Aorta (tissue), 5 donors: ENCODE measurements at places on chromosomes 2 and 18.

DNA sequence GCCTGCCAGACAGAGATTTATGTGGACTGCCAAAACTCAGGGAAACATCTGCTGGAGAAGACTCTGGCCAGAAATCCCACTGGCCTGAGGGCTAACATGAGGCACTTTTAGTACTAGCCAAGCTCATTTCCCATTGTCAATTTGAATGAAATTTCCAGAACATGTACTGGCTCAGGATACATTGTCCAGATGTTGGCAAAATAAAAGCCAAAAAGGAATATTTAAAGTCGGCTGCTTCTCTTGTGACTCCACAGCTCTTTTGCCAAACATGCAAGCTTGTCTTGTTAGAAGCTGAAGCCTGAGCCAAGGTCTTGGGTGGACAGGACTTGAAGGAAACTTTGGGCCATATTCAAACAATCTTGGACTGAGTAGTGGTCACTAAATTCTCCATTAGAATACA is 215.5 kb downstream of the NCKAP5 start:
- DNase-seq, result no peak
- H3K4me3 ChIP-seq, result no peak overlapping the region
- H3K27ac ChIP-seq, result no peak overlapping the region

- DNase-seq, result no peak
- peaks cover 3% of the 10 kb centered on the region for H3K4me1 ChIP-seq
- no peak overlapping the region for H3K4me3 ChIP-seq
- no peak overlapping the region for H3K27ac ChIP-seq
- no peaks in the 10 kb centered on the region for H3K36me3 ChIP-seq
Observed at GRCh38 chr2:101821059-101821805, 123.7 kb downstream of the MAP4K4 start.

- DNase-seq, result no peak
- no peak overlapping the region for H3K4me3 ChIP-seq
- no peaks in the 10 kb centered on the region for H3K4me1 ChIP-seq
- H3K27me3 ChIP-seq, result no peaks in the 10 kb centered on the region
- H3K27ac ChIP-seq, result no peak overlapping the region
- H3K36me3 ChIP-seq, result no peaks in the 10 kb centered on the region
Observed at GRCh38 chr2:1868683-1869141, 124.4 kb upstream of the PXDN start.

DNA sequence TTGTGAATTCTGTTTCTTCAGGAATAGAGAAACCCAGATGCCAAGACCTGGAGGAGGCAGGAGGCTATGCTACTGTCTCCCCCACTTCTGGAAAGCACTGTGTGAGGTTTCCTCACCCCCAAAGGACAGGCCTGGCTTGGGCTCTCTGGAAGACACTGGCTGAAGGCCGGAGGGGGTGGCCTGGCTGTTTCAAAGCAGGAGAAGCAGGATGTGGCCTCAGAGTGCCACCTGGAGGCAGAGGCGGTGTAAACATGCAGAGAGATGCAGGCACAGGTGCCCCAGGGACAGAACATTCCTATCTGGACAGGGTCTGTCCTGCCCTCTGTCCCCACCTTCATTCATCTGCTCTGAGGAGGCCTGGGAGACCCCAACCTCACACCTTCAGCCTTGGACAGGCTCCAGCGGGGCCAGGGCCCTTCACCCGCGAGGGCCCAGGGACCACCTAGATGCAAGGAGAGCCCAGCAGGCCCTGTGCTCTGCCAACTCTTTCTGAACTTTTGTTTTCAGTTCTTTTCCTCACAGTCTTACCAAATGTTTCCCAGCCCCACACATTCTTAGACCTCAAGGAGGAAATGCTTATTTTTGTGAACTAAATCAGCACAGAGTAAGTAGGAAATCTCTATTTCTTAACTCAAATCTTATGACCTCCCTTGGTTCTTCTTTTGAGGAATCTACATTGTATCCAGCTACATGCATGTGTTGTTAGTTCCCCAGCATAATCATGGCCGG is 79.2 kb downstream of the LONRF2 start:
- no peaks in the 10 kb centered on the region for H3K36me3 ChIP-seq
- no peak overlapping the region for H3K27ac ChIP-seq
- peak; percentile 89 for DNase-seq
- H3K4me1 ChIP-seq, result no peaks in the 10 kb centered on the region
- H3K27me3 ChIP-seq, result no peaks in the 10 kb centered on the region

- peak; percentile 52 for DNase-seq
- no peak overlapping the region for H3K4me3 ChIP-seq
- no peaks in the 10 kb centered on the region for H3K36me3 ChIP-seq
Observed at GRCh38 chr2:169767243-169767888, 31.3 kb upstream of the SSB start.

DNA sequence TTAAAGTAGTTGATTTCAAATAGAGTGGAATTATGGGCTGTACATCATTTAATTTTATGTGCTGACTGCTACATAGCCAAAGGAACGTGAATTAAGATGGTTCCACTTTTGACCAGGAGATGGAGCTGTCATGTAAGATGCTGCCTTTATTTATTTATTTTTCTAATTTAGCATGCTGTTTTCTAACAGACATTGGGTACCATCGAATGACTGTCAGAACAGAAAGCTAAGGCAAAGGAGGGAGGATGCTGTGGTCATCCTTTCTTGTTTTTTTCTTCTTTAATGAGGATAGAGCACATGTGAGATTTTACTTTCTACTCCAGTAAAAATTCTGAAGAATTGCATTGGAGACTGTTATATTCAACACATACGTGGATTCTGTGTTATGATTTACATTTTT is at the start of gene SCN2A:
Gene SCN2A (plus strand): TSS at position 185 of the 400 bp plus-strand sequence. CDS start 56,410 bp downstream, outside the sequence.
- no peaks in the 10 kb centered on the region for H3K27me3 ChIP-seq
- no peak within 1 kb of the TSS for H3K27ac ChIP-seq
- H3K4me1 ChIP-seq, result no peaks in the 10 kb centered on the region
- DNase-seq, result no peak

DNA sequence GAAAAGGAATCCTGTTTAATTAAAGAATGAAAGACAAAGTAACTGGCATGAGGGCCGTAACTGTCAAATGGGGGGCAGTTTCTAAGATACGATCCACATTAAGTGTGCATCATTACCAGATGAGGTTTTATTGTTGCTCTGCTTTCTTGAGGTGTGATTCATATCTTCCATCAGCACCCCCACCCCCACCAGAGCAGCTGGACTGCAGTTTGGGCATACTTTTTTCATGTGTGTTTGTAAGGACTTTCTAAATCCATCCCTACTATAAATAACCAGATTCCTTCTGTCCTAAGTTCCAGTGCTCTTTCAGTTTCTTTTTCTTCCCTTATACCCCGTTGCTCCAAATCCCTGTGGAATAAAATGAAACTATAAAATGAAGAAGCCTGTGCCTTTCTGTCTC is 142.1 kb downstream of the CDCA7 start:
- DNase-seq, result no peak
- no peaks in the 10 kb centered on the region for H3K4me1 ChIP-seq
- H3K27ac ChIP-seq, result no peak overlapping the region
- peak overlapping the region; percentile 51 for H3K4me3 ChIP-seq
- H3K27me3 ChIP-seq, result no peaks in the 10 kb centered on the region

- no peak overlapping the region for H3K27ac ChIP-seq
- H3K27me3 ChIP-seq, result no peaks in the 10 kb centered on the region
- no peaks in the 10 kb centered on the region for H3K36me3 ChIP-seq
- no peaks in the 10 kb centered on the region for H3K4me1 ChIP-seq
Observed at GRCh38 chr18:73774811-73775509, 372.7 kb downstream of the FBXO15 start.

- peak overlapping the region; percentile 16 for H3K4me3 ChIP-seq
- H3K4me1 ChIP-seq, result no peaks in the 10 kb centered on the region
- no peaks in the 10 kb centered on the region for H3K36me3 ChIP-seq
- peak overlapping the region; percentile 71 for H3K27ac ChIP-seq
- DNase-seq, result no peak
Observed at GRCh38 chr2:190344276-190344827, 963 bp downstream of the INPP1 start.

- peak; percentile 76 for DNase-seq
- no peaks in the 10 kb centered on the region for H3K27me3 ChIP-seq
- no peak overlapping the region for H3K27ac ChIP-seq
- H3K4me3 ChIP-seq, result no peak overlapping the region
- no peaks in the 10 kb centered on the region for H3K36me3 ChIP-seq
Observed at GRCh38 chr2:165067643-165068486, 112.5 kb upstream of the SLC38A11 start.

DNA sequence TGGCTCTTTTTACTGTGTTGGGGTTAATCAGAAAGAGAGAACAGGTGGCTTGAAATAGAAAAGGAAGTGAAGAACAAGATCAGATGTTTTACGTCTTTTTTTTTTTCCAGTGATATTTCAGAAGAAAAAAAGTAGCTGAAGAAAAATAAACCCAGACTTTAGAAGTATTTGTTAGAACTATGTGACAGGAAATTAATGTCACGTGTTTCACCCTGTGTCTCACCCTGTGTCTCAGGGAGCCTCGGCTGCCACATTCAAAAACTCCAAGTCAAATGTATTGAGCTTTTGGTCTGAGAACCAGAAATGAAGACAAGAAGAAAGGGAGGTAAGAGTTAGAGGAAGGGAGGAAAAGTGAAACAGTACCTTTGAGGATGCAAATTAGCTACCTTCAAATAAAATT is 38.0 kb downstream of the AKAIN1 start:
- H3K4me1 ChIP-seq, result no peaks in the 10 kb centered on the region
- H3K36me3 ChIP-seq, result no peaks in the 10 kb centered on the region
- H3K27me3 ChIP-seq, result no peaks in the 10 kb centered on the region
- no peak for DNase-seq
- H3K27ac ChIP-seq, result no peak overlapping the region

GRCh38 chr18:22933966-22934423 is 867 bp downstream of the RBBP8 start:
- no peaks in the 10 kb centered on the region for H3K27me3 ChIP-seq
- H3K4me1 ChIP-seq, result no peaks in the 10 kb centered on the region
- no peak for DNase-seq
- no peaks in the 10 kb centered on the region for H3K36me3 ChIP-seq

DNA sequence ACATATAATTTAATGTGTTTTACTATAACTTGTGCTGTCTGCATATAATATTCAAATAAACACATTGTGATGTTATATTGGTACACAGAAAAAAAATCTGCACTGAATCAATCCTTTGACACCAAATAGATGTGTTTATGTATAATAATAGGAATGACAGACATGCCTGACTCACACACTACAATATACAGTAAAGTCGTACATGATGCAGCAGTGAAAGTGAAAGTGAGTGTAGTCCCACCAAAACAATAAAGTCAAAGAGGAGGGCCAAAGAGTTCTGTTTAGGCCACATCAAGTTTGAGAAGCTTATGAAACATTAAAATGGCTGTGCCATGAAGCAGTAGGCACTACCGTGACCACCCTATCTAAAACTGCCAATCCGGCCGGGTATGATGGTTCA is 8.2 kb upstream of the RBM44 start:
- DNase-seq, result no peak
- no peak overlapping the region for H3K27ac ChIP-seq
- H3K4me3 ChIP-seq, result no peak overlapping the region
- H3K27me3 ChIP-seq, result no peaks in the 10 kb centered on the region
- no peaks in the 10 kb centered on the region for H3K36me3 ChIP-seq

DNA sequence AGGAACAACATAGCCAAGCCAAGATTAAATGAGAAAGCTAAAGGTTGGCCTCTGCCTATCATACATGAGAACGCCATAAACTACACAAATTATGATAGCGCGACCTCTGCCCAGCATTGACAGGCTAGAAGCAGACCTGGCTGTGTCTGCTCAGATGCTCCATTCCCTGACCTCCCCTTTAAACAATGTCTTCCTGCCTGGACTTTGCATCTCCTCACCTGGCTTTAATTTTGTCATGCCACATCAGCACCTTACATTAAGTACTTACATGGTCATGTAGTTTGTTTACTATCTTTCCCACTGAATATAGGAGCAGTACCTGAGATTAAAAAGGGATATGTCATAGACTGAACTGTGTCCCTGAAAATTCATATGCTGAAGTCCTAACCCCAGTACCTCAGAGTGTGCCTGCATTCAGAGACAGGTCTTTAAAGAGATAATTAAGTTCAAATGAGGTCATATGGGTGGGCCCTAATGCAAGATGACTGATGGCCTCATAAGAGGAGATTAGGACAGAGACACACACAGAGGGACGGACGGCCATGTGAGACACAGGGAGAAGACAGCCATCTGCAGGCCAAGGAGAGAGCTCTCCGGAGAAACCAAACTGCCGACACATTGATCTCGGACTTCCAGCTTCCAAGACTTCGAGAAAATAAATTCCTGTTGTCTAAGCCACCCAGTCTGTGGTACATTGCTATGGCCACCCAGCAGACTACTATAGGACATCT is 103.7 kb downstream of the BIN1 start:
- H3K36me3 ChIP-seq, result no peaks in the 10 kb centered on the region
- DNase-seq, result no peak
- no peak overlapping the region for H3K4me3 ChIP-seq

GRCh38 chr2:49271060-49271606 is 116.8 kb upstream of the FSHR start:
- no peaks in the 10 kb centered on the region for H3K36me3 ChIP-seq
- no peaks in the 10 kb centered on the region for H3K27me3 ChIP-seq
- H3K4me3 ChIP-seq, result no peak overlapping the region
- H3K4me1 ChIP-seq, result no peaks in the 10 kb centered on the region
- H3K27ac ChIP-seq, result no peak overlapping the region

DNA sequence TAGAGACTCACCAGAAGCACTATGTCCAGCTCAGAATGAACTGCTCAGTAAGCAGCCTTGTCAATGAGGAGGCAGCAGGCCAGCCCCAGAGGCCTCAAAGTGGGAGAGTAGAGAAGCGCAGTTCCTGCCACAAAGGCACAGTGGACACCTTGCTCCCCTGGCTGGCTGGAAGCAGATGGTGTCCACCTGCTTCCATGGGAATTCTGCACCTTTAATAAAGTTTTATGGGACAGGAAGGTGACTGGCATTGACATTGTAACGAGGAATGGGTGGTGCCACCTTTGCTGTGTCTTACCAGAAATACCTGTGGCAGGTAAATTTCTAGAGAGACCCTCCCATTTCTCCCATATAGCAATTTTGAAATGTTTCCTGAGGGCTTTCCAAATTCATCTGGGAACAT is 6.7 kb upstream of the IL1B start:
- no peaks in the 10 kb centered on the region for H3K4me1 ChIP-seq
- no peak for DNase-seq
- H3K27me3 ChIP-seq, result peaks cover 5% of the 10 kb centered on the region
- H3K36me3 ChIP-seq, result no peaks in the 10 kb centered on the region

GRCh38 chr2:121093692-121094091 is 191.3 kb downstream of the TFCP2L1 start:
- no peaks in the 10 kb centered on the region for H3K4me1 ChIP-seq
- H3K27me3 ChIP-seq, result no peaks in the 10 kb centered on the region
- no peak for DNase-seq
- no peaks in the 10 kb centered on the region for H3K36me3 ChIP-seq

GRCh38 chr2:27178469-27178868 is 29.7 kb downstream of the TCF23 start:
- no peak overlapping the region for H3K4me3 ChIP-seq
- no peak overlapping the region for H3K27ac ChIP-seq
- H3K36me3 ChIP-seq, result no peaks in the 10 kb centered on the region
- H3K27me3 ChIP-seq, result no peaks in the 10 kb centered on the region
- no peak for DNase-seq

DNA sequence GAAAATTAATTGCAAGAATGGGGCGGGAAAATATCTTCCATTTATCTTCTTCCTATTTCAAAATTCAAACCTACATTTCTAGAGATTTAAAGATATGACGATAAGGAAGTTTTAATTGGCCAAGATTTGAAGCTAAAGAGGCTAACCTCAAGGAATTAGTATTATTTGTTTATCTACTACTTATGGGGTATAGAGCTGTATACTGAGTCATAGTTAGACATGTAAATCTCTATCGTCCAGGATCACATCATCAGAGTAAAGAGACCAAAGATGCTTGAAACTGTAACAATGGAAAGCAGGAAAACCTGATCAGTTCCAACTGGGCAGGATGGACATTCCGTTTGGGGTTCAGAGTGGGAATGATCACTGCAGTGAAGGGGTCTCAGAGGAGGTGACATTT is 95.2 kb upstream of the KLF7 start:
- no peaks in the 10 kb centered on the region for H3K27me3 ChIP-seq
- DNase-seq, result no peak
- H3K27ac ChIP-seq, result no peak overlapping the region
- peaks cover 2% of the 10 kb centered on the region for H3K4me1 ChIP-seq
